ENCODE measurements at places on chromosomes 16 and 17. TPM values are rescaled to one million over a fixed set of nuclear protein-coding genes. Genes with fewer than 3 reads are reported as not detected.

- no peak overlapping the region for H3K27ac ChIP-seq
- no peaks in the 10 kb centered on the region for H3K36me3 ChIP-seq
- DNase-seq, result no peak
- no peaks in the 10 kb centered on the region for H3K27me3 ChIP-seq
- no peak overlapping the region for H3K4me3 ChIP-seq
Measured at GRCh38 chr17:46968224-46968834, 10.7 kb downstream of the RPRML start.

- no peaks in the 10 kb centered on the region for H3K36me3 ChIP-seq
- peak overlapping the region; percentile 23 for H3K4me3 ChIP-seq
- peak; percentile 60 for DNase-seq
- H3K27me3 ChIP-seq, result no peaks in the 10 kb centered on the region
Measured at GRCh38 chr17:2179615-2180295, 123.8 kb downstream of the SMG6 start.

GRCh38 chr17:56908001-56908542 is 5.8 kb downstream of the TRIM25 start:
- no peak overlapping the region for H3K27ac ChIP-seq
- H3K27me3 ChIP-seq, result no peaks in the 10 kb centered on the region
- peaks cover 22% of the 10 kb centered on the region for H3K4me1 ChIP-seq
- no peak overlapping the region for H3K4me3 ChIP-seq
- H3K36me3 ChIP-seq, result peaks cover 33% of the 10 kb centered on the region

GRCh38 chr16:22671301-22672076 is 142.5 kb upstream of the HS3ST2 start:
- H3K36me3 ChIP-seq, result no peaks in the 10 kb centered on the region
- no peak overlapping the region for H3K4me3 ChIP-seq
- no peaks in the 10 kb centered on the region for H3K27me3 ChIP-seq
- DNase-seq, result no peak
- peaks cover 9% of the 10 kb centered on the region for H3K4me1 ChIP-seq
- no peak overlapping the region for H3K27ac ChIP-seq

DNA sequence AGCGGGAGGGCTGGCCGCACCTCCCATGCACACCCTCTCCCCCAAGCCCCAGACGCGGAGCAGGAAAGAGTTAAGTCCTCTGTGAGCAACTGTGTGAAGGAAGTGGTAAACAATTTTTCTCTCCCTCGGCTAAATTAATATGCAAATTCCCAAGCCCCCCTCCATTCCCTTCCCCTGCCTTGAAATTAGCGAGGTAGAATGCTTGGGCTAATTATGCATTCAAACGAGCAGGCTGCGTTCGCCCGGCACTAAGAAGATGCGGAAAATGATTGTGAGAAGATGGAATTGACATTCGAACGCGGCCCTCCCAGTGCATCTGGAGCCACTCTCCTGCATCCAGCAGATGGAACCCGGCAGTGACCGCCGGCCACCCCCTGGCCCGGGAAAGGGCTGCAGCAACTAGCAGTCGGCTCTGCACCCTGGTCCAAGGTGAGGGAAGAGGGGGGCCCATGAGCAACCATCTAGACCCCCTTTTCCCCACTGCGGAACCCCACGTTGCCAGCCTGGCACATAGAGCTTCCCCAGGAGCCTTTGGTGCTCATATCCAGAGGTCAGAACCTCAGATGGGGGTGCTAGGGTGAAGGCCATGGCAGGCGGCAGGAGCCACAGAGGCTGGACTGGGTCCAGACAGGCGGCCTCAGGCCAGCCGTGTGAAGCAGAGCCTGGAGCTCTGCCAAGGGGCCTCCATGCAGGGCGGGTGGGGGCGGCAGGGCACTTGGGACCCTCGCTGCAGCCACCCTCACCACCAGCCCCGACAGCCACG is 49.1 kb upstream of the ACSF3 start:
- no peak overlapping the region for H3K27ac ChIP-seq
- no peaks in the 10 kb centered on the region for H3K4me1 ChIP-seq
- H3K27me3 ChIP-seq, result no peaks in the 10 kb centered on the region
- no peak for DNase-seq

- DNase-seq, result no peak
- no peak overlapping the region for H3K27ac ChIP-seq
- H3K27me3 ChIP-seq, result no peaks in the 10 kb centered on the region
- H3K4me3 ChIP-seq, result no peak overlapping the region
Measured at GRCh38 chr16:84268291-84269040, 26.2 kb upstream of the WFDC1 start.

DNA sequence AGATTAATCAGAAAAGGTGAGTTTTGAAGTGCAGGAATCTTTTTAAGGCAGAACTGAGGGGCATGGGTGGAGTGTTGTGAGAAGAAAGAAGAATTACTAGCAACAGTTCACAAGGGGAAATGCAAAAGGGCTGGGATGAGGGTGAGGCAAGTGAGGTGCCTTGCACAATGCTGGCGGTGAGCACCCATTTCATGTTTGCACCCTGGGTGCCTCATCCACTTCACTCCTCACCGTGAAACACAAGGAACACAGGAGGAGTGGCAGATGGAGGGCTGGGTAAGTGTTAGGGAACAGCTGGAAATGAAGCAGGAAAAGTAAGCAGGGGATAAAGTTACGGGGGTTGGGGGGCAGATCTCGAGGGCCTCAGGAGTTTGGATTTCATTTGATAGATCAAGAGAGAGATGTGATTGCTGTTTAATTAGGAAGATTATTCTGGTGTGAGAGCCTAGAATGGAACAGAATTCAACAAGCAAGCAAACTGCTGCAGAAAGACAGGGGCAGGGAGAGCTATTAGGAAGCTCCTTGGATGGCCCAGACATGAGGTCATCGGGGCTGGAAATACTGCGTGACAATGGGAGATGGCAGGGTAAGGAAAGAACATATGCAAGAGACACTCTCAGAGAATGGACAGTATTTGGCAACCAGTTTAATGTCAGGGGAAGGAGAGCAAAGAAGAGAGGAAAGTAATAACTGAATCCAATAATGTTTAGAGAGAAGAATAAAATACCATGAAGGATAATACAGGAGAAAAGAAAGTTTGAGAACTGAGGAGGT is 8.3 kb upstream of the HEATR6 start:
- no peaks in the 10 kb centered on the region for H3K36me3 ChIP-seq
- H3K4me3 ChIP-seq, result no peak overlapping the region
- H3K4me1 ChIP-seq, result peaks cover 7% of the 10 kb centered on the region
- no peak overlapping the region for H3K27ac ChIP-seq
- no peaks in the 10 kb centered on the region for H3K27me3 ChIP-seq

GRCh38 chr16:177981-178667 is 1.6 kb downstream of the HBA1 start:
- H3K27ac ChIP-seq, result no peak overlapping the region
- DNase-seq, result no peak
- peaks cover 27% of the 10 kb centered on the region for H3K27me3 ChIP-seq
- peaks cover 14% of the 10 kb centered on the region for H3K4me1 ChIP-seq
- H3K4me3 ChIP-seq, result no peak overlapping the region

DNA sequence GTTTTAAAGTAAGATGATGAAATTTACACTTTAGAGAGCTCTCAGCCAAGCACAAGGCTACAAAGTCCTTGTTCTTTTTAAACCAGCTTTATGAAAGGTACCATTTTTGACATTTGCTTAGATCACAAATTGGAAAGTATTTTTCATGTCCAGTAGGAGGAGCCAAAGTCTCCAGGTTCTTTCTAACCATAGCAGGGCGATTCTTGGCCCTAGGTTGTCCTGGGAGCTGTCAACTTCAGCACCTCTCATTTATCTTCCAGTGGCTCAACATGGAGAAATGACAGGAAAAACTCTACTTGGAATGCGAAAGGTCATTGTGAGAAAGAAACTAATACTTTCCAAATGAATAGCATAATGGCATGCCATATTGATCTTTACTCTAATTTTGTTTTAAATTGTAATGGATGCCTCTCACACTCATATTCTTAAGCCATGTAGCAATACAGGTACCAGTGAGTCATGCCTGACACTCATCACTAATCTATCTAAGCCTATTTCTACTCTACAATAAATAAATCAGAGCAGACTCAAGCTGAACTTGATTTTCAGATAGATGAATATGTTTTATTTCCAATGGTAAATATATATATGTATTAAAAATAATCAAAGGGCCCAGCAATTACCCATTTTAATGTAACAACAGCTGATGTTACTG is 919.1 kb upstream of the EEF2KMT start:
- no peak for DNase-seq
- H3K4me1 ChIP-seq, result no peaks in the 10 kb centered on the region
- no peak overlapping the region for H3K27ac ChIP-seq
- no peaks in the 10 kb centered on the region for H3K36me3 ChIP-seq
- H3K27me3 ChIP-seq, result no peaks in the 10 kb centered on the region
- H3K4me3 ChIP-seq, result no peak overlapping the region

DNA sequence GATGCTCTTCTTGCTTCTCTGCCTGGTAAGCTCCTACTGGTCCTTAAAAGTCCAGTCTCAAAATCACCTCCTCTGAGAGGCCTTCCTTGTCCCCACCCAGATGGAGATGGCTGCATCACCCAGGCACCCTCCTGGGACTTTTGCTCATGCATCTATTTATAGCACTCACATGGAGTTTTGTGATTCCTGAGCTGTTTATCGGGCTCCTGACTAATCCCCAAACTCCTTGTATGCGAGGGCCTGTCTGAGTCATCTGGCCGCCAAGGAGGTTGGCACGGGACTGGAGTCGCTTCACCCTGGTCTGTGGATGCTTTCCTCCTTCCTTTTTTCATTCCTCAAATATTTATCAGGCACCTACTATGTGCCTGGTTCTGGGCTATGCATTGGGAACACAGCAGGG is 2.3 kb upstream of the MAP2K3 start:
- H3K4me1 ChIP-seq, result peaks cover 32% of the 10 kb centered on the region
- no peaks in the 10 kb centered on the region for H3K27me3 ChIP-seq
- no peaks in the 10 kb centered on the region for H3K36me3 ChIP-seq
- H3K27ac ChIP-seq, result peak overlapping the region; percentile 75

GRCh38 chr17:77882481-77883212 is 75.9 kb upstream of the TNRC6C start:
- no peak for DNase-seq
- no peak overlapping the region for H3K4me3 ChIP-seq
- H3K27me3 ChIP-seq, result no peaks in the 10 kb centered on the region
- H3K4me1 ChIP-seq, result peaks cover 11% of the 10 kb centered on the region
- no peaks in the 10 kb centered on the region for H3K36me3 ChIP-seq
- H3K27ac ChIP-seq, result no peak overlapping the region

DNA sequence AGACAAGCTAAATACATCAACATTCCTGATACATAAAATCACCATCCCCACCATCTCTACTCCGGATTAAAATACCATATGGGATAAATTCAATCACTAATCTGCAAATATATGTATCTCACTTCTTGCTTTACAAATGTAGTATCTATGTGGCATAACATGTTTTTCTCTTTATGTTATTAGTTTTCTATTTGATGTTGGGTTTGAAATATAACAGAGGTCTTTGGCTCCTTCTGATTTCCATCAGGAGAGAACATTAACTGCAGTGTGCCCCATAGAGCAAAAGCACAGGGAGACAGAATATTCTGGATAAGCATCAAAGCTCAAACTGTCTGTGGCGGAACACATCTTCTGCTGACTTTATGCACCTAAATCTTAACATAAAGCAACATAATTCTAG is 547.2 kb upstream of the CDH8 start:
- H3K36me3 ChIP-seq, result no peaks in the 10 kb centered on the region
- H3K27ac ChIP-seq, result no peak overlapping the region
- H3K4me1 ChIP-seq, result no peaks in the 10 kb centered on the region
- no peak overlapping the region for H3K4me3 ChIP-seq
- H3K27me3 ChIP-seq, result no peaks in the 10 kb centered on the region

- no peak overlapping the region for H3K27ac ChIP-seq
- no peak for DNase-seq
- no peaks in the 10 kb centered on the region for H3K27me3 ChIP-seq
- H3K4me1 ChIP-seq, result peaks cover 5% of the 10 kb centered on the region
Measured at GRCh38 chr17:53707566-53707965, 115.2 kb upstream of the KIF2B start.

The GNGT2 gene
- total RNA-seq, result 3.1 TPM

The TBC1D3 gene
- not detected for total RNA-seq

The SULT1A4 gene
- not detected for total RNA-seq

The KRT16 gene
- 6.5 TPM for total RNA-seq

The CDRT15L2 gene
- total RNA-seq, result not detected

The TNP2 gene
- total RNA-seq, result not detected

The NOXO1 gene
- not detected for total RNA-seq

All from thoracic aorta (tissue), 2 donors.